HepG2 (cell line): ENCODE measurements at places on chromosomes 5 and 9.
A peak's percentile ranks its signal among the peaks of the same experiment; 100 is the strongest.

DNA sequence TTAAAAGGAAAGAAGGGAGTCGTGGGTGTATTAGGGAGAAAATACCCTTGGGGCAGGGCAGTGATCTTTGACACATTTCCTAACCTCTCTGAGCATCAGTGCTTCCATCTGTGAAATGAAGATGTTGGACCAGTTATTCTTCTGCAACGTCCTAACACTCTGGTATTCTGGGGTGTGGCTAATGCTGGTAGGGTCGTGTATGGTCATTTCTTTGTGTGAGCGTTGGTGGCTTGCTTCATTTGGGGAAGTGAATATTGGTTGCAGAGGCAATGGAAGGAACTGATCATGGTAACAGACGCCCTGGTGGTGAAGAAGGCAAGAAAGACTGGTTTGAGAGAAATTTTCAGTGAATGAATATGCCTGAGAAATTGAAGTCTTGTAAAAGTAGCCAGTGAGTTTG is 67.9 kb upstream of the TTC23L start:
- DNase-seq, result no peak

DNA sequence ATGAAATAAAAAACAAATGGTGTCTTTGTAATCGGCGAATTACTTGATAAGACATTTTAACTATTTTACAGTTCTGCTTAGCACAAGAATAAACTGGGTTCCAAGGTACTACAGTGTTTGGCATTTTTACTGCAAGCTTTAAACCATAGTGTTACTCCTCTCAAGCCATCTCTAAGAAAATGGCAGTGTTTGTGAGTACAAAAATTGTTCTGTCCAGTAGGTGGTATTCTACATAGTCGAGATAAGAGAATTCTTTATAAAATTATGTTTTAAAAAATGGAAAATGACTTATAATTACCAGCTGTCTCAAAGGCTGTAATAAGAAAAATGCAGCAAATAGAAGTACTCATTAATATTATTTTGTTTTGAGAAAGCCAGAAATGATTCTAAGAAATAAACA is 3.2 kb downstream of the SMIM15 start:
- DNase-seq, result no peak

DNA sequence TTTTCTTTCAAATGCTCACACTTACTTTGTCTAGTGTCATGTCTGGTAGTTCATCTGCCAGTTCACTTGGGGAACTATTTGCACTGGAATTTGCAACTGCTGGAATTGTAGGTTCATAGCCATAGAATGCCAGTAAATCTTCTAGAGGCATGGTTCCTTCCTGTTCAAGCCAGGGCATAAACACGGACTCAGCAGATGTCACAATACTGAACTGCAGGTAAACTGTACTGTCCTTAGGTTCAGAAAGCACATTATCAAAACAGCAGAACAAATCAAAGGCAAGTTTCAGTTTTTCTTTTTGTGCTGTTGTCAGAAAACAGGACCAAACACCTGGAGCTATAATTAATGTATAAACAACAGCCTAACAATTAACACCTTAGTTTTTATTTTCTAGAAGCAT is 13.1 kb downstream of the MIER3 start:
- no peak for DNase-seq

DNA sequence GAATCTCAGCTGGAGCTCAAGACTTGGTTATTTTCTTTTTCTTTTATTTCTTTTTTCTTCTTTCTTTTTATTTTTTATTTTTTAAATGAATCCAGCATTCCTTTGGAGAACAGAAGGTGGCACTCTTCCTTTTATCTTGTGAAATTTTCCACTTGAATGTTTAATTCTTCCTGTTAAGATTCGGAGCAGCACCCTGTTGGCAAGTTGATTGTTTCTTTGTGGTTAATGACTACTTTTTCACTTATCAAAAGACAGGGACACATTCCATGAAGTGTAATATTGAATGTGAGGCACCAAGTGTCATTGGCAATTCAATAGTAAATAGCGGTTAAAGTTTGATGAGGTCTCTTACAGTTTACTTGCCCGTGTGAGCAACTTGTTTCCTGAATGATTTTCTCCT is 240.5 kb upstream of the CHD1 start:
- no peak for DNase-seq

DNA sequence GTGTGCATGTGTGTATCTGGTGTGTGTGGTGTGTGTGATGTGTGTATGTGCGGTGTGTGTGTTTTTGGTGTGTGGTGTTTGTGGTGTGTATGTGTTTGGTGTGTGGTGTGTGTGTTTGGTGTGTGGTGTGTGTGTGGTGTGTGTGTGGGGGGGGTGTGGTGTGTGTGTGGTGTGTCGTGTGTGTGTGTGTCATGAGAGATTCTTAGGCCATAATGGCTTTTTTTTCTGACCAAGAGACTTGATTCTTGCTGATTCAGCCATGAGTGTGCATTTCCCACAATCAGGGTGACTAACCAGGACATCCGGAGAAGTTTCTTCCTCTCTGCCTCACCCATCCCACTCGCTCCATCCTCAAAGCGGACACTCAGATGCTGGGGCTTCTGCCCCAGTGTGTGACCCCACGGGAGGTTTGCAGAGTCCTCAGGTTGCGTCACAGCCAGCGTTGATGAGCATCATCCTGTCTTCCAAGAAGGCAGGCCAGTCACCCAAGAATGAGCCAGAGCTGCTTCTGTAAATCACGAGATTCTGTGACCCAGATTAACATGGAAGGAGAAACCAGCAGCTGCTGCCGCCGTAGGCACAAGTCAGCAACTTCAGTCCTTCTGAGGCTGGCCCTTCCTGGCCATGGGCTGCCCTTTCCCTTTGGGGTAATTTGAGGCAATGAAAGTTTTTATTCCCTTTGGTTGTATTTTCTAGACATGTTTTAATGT is 12.5 kb upstream of the CTSL start:
- DNase-seq, result peak; percentile 62

DNA sequence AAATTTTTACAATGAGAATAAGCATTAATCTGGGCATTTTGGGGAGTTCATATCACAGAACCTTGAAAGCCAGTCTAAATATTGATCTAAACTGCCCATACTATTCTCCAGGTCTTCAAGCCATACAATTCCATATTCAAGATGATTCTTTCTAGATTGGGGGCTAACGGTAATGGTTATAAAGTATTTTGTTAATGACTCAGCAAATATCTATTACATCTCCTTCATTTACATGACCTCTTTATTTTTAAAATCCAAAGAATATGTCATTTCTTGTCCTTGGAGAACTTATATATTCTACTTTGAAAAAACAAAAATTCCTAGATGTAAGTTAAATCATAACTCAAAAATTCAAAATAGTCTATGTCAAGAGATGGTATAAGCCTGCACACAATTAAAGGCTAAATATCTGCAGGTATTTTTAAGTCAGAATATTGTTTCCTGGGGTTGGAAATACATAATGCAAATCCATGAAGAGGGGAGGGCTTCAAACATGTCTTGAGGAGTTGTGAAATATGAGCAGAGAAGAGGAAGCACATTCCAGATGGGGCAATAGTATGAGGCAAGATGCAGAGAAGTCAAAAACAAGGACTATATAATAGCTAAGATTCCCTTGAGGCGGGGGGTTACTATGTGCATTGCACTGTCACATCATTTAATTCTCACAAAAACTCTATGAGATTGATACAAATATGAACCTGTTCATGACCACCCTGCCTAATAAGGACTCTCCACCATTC is 526.4 kb downstream of the NR2F1-AS1 start:
- DNase-seq, result no peak
